ENCODE measurements at places on chromosomes 3 and 15.

- no peak for DNase-seq
- H3K36me3 ChIP-seq, result no peaks in the 10 kb centered on the region
- no peak overlapping the region for H3K27ac ChIP-seq
- H3K4me1 ChIP-seq, result no peaks in the 10 kb centered on the region
- H3K4me3 ChIP-seq, result no peak overlapping the region
- no peaks in the 10 kb centered on the region for H3K27me3 ChIP-seq
Observed at GRCh38 chr15:94912760-94913159, 681.4 kb downstream of the MCTP2 start.

GRCh38 chr15:88029696-88030095 lies 226.8 kb downstream of the NTRK3 start:
- DNase-seq, result no peak
- no peak overlapping the region for H3K4me3 ChIP-seq
- H3K27me3 ChIP-seq, result peaks cover 2% of the 10 kb centered on the region
- H3K4me1 ChIP-seq, result no peaks in the 10 kb centered on the region
- no peaks in the 10 kb centered on the region for H3K36me3 ChIP-seq
- no peak overlapping the region for H3K27ac ChIP-seq

- peaks cover 7% of the 10 kb centered on the region for H3K4me1 ChIP-seq
- no peak for DNase-seq
- peak overlapping the region; percentile 32 for H3K27ac ChIP-seq
- H3K4me3 ChIP-seq, result no peak overlapping the region
Observed at GRCh38 chr15:67186226-67186649, 68.2 kb downstream of the AAGAB start.

DNA sequence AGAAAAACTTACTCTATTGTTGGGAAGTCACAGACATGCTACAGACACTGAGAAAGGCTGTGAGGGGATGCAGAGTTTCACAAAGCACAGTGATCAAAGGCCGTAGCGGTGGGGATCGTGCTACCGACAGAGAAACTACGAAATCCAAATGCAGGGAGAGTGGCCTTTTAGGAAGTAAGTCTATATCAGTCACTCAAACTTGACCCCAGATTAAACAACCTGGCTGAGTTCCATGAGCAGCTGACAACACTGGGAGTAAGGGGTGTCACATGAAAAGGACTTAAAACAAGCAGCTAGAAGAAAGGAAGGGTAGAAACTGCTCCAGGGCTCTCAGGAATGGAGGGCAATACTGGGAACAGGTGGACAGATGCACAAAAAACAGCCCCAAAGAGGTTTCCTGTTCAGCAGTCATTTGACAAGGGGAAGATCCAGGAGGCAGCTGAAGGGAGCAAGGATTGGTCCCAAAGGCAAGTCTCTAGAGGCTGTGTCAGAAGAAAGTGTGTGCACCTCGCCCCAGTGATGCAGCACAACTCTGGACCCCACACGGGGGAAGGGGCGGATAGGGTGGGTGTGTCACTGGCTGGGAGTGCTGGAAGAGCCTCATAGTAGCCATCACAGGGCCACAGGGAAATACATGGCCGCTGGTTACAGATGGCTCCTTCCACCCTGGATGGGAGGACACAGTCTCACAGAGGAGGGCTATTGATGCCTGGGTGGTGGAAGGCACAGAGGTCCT lies 20.3 kb upstream of the HDAC11 start:
- H3K27ac ChIP-seq, result no peak overlapping the region
- no peaks in the 10 kb centered on the region for H3K36me3 ChIP-seq
- no peaks in the 10 kb centered on the region for H3K27me3 ChIP-seq
- DNase-seq, result no peak
- H3K4me3 ChIP-seq, result no peak overlapping the region
- H3K4me1 ChIP-seq, result peaks cover 3% of the 10 kb centered on the region

DNA sequence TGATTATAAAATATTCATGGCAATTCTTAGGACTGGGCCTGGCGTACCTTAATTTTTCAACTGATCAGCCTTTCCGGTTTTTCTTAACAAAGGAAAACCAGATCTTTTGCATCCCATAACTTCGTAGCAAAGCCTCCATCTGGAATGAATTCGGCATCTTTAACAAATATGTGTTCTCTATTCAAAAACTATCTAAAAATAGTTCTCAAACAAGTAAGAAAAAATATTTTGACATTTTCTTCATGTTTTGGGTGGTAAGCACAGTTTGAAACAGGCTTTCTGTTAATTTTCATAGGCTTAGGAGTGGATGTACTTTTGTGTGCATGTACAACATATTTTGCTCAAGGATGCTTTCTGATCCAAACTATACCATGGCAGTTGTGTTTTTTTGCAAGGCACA lies 55.1 kb downstream of the RBMS3 start:
- H3K4me3 ChIP-seq, result no peak overlapping the region
- no peak overlapping the region for H3K27ac ChIP-seq
- no peak for DNase-seq
- H3K27me3 ChIP-seq, result no peaks in the 10 kb centered on the region
- H3K36me3 ChIP-seq, result no peaks in the 10 kb centered on the region

Measured in activated CD4-positive, alpha-beta T cell treated with anti-CD3 and anti-CD28 coated beads for 36 hours (primary cell).